Pancreas (tissue), 10 donors: ENCODE measurements at places on chromosomes 11 and 22. TPM values are rescaled to one million over a fixed set of nuclear protein-coding genes. Genes with fewer than 3 reads are reported as not detected.

The KCNQ1OT1 gene
- total RNA-seq = 0.83 TPM

The LRRC4C gene
- total RNA-seq = 0.14 TPM

The GAL gene
- 1.2 TPM for total RNA-seq

The SYT7 gene
- 7.0 TPM for total RNA-seq

The MMP12 gene
- 0.12 TPM for total RNA-seq

The SEPTIN5 gene
- total RNA-seq = 7.7 TPM

The YWHAH gene
- total RNA-seq = 40.2 TPM

The PKDREJ gene
- total RNA-seq = not detected

The CEND1 gene
- total RNA-seq = 0.12 TPM

The TMEM191C gene
- 0.55 TPM for total RNA-seq

The MLC1 gene
- total RNA-seq = not detected

The FGF3 gene
- total RNA-seq = not detected

The CHEK1 gene
- total RNA-seq = 1.1 TPM

The TSPAN32 gene
- 0.34 TPM for total RNA-seq

The TMEM218 gene
- total RNA-seq = 10.1 TPM

The ST14 gene
- 101 TPM for total RNA-seq

The CADM1 gene
- total RNA-seq = 10.8 TPM

The CCDC81 gene
- not detected for total RNA-seq

The RGL4 gene
- 0.50 TPM for total RNA-seq

The AGBL2 gene
- 2.4 TPM for total RNA-seq

The OR56A1 gene
- total RNA-seq = not detected

The OR52I2 gene
- total RNA-seq = not detected

The SYTL2 gene
- 3.8 TPM for total RNA-seq

The DENND6B gene
- total RNA-seq = 5.8 TPM
